ENCODE measurements at places on chromosomes 12 and 14. TPM values are rescaled to one million over a fixed set of nuclear protein-coding genes. Genes with fewer than 3 reads are reported as not detected.

The RESF1 gene
- total RNA-seq: 27.3 TPM

The GDF3 gene
- not detected for total RNA-seq

The SEL1L gene
- total RNA-seq: 128 TPM

The ADSS1 gene
- 51.9 TPM for total RNA-seq

The DAO gene
- total RNA-seq: 65.3 TPM

The SLC39A5 gene
- 227 TPM for total RNA-seq

The FBLN5 gene
- total RNA-seq: 7.7 TPM

The LRRIQ1 gene
- not detected for total RNA-seq

The PTPN21 gene
- 12.6 TPM for total RNA-seq

The KRT7 gene
- total RNA-seq: 18.8 TPM

The KRT74 gene
- total RNA-seq: not detected

The KRT85 gene
- total RNA-seq: not detected

The PTCSC3 gene
- total RNA-seq: not detected

The NTF3 gene
- 4.6 TPM for total RNA-seq

The NKX2-1 gene
- 0.10 TPM for total RNA-seq
